Urothelium cell line (cell line): ENCODE measurements at places on chromosomes 6 and 20.

GRCh38 chr6:7691021-7691420 lies 34.9 kb upstream of the BMP6 start:
- DNase-seq: no peak

GRCh38 chr6:4281341-4282293 lies 146.2 kb upstream of the ECI2 start:
- no peak for DNase-seq

DNA sequence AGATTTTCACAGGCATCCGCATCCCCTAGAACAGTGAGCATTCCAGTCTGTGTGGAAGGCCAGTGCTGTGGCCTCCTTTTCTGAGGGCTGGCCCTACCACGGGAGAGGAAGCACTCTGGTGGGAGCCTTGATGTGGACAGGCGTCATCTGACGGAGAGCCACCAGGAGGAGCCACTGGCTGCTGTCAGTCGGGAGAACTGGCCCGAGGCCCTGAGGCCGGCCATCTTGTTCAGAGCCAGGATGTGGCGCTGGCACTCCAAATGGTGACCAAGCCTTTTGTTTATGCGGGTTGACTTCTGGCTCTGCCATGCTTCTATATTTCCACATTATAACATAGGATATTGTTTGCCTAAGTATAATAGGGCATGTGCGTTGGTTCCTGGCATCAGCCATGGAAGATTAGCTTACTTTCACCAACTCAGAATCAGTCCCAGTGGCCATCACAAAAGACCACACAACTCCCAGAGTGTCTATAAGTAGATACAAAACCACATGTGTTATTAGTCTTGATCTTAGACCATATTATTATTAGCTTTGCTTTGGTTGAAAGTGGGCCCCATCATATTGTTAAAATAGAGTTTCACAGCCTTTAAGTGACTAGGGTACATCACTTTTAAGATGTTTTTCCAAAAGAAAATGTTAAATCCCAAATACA lies 273.9 kb upstream of the TAB2 start:
- peak; percentile 45 for DNase-seq

- DNase-seq: no peak
Observed at GRCh38 chr20:38728911-38729642, 4.8 kb downstream of the SLC32A1 start.

- no peak for DNase-seq
Observed at GRCh38 chr6:1873781-1874180, 264.1 kb downstream of the FOXC1 start.

- no peak for DNase-seq
Observed at GRCh38 chr20:55880361-55880760, 125.0 kb downstream of the CBLN4 start.

DNA sequence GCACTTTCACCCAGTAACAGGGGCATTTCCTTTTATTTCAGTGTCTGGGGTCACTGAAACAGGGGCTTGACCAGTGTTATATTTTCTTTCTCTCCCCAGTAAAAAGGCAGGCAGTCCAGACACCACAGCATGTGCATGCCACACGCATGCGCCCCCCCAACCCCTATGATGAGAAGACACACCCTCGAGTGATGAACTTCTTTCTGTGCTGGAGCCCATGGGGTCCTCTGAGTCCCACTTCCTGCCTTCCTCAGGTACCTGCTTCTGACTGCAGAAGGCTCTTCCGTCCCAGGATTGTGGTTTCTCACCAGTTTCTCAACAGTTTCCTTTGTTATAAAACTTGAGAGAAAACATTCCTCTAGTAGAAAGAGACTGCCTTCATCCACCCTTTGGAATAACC lies 45.7 kb upstream of the TMEM181 start:
- no peak for DNase-seq

DNA sequence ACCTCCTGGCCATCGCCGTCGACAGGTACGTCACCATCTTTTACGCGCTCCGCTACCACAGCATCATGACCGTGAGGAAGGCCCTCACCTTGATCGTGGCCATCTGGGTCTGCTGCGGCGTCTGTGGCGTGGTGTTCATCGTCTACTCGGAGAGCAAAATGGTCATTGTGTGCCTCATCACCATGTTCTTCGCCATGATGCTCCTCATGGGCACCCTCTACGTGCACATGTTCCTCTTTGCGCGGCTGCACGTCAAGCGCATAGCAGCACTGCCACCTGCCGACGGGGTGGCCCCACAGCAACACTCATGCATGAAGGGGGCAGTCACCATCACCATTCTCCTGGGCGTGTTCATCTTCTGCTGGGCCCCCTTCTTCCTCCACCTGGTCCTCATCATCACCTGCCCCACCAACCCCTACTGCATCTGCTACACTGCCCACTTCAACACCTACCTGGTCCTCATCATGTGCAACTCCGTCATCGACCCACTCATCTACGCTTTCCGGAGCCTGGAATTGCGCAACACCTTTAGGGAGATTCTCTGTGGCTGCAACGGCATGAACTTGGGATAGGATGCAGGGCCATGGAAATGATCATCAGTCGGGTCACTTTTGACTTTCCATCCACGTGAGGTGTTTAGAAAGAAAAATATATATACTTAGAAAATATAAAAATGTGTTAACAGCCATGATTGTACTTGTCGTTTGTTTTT lies 868 bp downstream of the MC3R start:
- DNase-seq: peak; percentile 81

- no peak for DNase-seq
Observed at GRCh38 chr6:149284904-149285303, 32.6 kb upstream of the TAB2 start.

DNA sequence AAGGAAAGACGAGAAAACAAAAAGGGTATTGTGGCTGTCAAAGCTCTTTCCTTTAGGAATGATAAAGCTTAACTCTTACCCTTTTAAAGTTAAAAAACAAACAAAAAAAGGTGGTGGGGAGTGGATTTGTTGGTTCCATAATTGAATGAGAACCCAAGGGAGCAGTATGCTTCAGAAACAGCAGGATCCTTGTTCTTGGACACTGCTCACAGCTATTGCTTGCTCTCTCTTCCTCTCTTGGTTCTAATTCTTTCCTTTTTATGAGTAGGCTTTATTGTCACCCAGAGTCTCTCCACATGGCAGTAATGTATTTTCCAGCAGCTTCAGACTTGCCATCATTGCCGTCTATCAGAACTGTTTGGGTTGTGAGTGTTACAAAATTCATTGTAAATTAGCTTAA lies 18.7 kb upstream of the ATRN start:
- DNase-seq: no peak

- no peak for DNase-seq
Observed at GRCh38 chr6:158441716-158442215, 118.1 kb upstream of the TMEM181 start.

GRCh38 chr20:62830821-62831220 lies 14.0 kb downstream of the COL9A3 start:
- no peak for DNase-seq

GRCh38 chr20:49851231-49851705 lies 38.6 kb downstream of the SLC9A8 start:
- no peak for DNase-seq

DNA sequence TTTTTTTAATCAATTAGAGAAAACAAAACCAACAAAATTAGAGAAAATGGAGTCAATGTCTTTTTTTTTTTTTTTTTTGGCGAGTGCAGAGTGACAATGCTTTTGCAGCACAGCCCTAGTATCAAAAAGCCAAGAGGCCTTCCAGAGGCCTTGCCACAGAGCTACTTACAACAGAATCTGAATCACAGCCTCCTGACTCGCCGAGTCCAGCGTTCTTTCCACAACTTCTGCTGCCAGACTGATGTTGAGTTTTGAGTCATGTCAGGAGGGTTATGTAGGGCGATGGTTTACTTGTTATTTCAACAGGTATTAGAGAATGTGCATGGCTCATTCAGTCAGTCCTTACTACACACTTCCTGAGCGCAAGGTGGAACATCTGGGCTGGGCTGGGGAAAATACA lies 88.6 kb downstream of the FNDC1 start:
- no peak for DNase-seq

DNA sequence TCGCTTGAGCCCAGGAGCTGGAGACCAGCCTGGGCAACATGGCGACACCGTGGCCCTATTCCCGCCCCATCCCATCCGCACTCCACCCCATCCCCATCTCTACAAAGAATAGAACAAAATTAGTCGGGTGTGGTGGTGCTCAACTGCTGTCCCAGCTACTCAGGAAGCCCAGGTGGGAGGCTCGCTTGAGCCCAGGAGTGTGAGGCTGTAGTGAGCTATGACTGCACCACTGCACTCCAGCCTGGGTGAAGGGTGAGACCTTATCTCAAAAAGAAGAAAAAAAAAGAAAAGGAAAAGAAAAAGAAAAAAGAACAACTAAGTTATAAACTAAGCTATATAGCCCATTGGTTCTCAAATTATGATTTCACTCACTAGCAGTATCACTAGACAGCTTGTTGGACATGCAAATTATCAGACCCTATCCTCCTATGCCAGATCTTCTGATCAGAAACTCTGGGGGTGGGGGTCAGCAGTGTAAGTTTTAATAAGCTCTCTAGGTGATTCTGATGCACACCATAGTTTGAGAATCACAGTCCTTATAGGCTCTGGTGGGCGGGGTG lies 491 bp upstream of the ITCH start:
- no peak for DNase-seq

- no peak for DNase-seq
Observed at GRCh38 chr6:68711386-68712000, 76.4 kb downstream of the ADGRB3 start.

GRCh38 chr20:51549474-51549873 lies 7.0 kb upstream of the NFATC2 start:
- no peak for DNase-seq

DNA sequence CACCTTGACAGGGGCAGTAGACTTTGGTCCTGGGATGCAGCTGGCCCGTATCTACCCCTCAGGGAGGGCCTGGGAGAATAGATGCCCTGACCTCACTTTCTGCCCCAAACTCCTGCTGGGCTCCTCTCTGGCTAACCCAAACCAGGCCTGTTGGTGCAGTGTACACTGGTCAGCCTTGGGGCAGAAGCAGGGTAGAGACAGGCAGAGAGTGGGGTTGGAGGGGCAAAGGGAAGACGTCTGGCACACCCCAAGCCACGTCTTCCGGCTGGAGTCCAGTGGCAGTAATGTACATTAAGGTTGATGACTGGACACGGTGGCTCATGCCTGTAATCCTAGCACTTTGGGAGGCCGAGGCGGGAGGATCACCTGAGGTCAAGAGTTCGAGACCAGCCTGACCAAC lies 9.3 kb downstream of the DDR1 start:
- no peak for DNase-seq

GRCh38 chr6:123415844-123416468 lies 220.8 kb downstream of the TRDN start:
- DNase-seq: peak; percentile 19

DNA sequence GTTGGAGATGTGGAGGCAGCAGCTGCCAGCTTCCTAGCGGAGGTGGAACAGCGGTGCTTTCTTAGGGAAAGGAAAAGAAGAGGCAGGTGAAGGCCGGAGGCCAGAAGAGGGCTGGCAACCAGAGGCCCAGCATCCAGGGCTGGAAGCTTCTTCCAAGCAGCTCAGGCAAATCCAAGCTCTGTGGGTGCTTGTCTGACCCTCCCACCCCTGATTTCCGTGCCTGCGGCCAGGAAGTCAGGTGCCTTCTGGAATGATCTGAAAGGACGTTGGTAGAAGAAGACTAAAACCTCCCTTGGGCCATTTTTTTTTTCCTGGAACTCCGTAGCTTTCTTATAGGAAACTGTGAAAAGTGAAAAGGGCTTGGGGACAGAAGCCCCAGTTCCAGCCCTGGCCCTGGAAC lies 33.1 kb upstream of the GABRR1 start:
- DNase-seq: no peak

DNA sequence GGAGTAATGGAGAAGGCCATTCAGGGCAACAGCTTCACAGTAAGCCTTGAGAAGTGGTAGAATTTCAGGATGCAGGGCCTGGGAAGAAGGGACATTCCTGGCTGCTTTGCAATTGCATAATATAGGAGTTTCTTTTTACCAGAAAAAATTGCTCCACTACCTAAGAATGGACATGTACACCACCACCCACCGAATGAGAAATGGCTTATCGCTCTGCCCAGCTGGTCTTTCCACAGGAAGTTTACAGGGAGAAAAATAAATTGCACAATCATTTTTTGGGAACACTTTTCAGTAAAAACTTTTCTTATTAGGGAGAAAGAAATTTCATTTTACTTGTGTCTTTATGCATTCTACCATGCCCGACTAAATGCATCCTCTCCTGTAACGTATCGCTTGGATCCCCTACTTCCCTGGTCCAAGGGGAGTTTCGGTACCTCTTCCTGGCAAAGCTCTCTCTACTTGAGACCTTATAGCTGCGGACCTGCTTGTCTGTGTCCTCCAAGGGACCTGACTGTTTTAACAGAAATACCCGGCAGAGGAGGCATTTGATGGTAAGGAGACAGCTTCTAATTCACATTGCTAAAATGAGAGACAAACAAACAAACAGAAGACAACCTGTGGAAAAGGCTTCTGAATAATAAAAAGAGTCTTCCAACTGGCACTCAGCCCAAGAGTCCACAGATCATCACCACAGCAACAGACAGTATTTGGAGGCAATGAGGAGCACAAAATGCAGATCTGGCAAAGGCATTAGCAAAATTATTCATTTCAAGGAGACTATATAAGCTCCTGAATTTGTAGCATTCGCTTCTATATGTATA lies 54.2 kb downstream of the MAP3K5 start:
- no peak for DNase-seq

GRCh38 chr6:25542984-25543910 lies 108.8 kb upstream of the SCGN start:
- no peak for DNase-seq

DNA sequence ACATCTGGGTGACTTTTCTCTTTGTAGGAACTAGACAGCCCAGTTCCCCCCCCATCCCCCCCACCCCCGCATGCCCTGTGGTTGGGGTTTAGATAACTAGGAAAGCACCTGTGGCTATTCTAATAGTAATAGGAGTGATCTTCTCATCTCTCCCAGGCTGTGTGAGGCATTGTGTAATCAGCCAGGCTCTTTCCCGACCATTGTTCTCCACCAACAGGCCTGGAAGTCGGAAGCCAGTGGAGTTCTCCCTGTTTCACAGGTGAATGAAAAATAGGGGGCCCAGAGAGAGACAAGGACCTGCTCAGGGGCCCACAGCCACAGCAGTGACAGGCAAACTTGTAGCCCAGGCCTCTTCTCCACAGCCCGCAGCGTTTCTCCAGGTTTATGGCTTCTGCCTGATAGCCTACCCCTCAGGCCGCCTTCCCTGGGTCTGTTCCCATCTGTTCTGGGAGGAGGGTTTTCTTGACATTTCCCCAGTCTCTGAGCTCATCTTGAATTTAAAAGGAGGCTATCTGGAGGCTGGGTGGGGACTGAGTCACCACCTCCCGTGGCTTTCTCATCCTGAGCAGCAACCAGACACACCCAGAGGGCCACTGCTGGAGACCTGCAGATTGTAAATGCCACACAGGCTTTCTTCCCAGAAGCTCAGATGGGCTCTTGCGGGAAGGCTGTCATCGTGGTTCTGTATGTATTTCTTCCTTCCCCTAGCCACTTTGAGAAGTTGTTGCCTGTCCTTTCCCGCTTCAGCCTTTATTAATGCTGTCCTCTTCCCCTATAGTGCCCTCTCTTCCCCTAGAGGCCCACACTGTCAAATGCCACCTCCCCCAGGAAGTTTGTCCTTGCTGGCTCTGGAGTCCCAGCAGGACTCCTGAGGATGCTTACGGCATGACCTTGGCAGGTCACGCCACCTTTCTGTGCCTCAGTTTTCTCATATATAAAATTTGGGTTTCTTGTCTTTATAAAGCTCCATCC lies 75.9 kb upstream of the MYL9 start:
- DNase-seq: peak; percentile 78

GRCh38 chr20:1792274-1792673 lies 102.9 kb upstream of the SIRPA start:
- no peak for DNase-seq
